ENCODE measurements at places on chromosomes 11 and 22. TPM values are rescaled to one million over a fixed set of nuclear protein-coding genes. Genes with fewer than 3 reads are reported as not detected.

DNA sequence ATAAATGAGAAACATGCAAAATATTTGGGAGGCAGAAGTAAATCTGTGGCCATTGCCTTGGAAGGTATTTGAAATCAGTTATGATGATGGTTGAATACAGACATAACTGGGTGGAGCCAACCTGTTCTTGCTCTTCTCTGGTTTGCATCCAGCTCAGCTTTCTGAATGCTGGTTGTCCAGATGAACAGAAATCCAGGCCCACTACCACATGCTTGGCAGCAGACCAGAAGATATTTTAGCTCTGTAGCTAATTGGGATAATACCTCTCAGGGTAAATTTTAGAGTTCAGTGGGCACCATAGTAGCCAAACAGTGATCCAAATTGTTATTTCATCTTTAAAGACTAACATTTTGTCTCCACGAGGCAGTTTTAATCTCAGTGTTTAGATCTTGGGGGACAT is 308.3 kb downstream of the RAB38 start:
- H3K36me3 ChIP-seq = no peaks in the 10 kb centered on the region
- DNase-seq = no peak
- H3K27ac ChIP-seq = no peak overlapping the region
- H3K27me3 ChIP-seq = no peaks in the 10 kb centered on the region
- H3K4me3 ChIP-seq = no peak overlapping the region

DNA sequence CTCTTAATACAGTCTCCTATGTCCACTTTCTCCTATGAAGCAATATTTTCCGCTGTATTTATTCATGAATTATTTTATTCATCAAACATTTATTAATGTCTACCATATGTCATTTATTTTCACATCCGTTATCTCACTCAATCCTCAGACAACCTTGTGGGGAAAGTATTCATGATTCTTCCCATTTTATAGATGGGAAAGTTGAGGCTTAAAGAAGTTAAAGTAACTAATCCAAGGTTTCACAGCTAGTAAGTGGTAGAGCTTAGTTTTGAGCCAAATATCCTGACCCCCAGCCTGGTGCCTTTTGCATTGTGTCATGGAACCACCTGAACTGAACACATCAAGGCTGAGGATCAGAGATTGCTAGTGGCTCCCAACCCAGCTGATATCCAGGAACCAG is 66.6 kb downstream of the ISX start:
- no peaks in the 10 kb centered on the region for H3K27me3 ChIP-seq
- no peak overlapping the region for H3K4me3 ChIP-seq
- DNase-seq = no peak

- peaks cover 29% of the 10 kb centered on the region for H3K36me3 ChIP-seq
- H3K27me3 ChIP-seq = no peaks in the 10 kb centered on the region
- H3K27ac ChIP-seq = peak overlapping the region; percentile 49
- peaks cover 9% of the 10 kb centered on the region for H3K4me1 ChIP-seq
Observed at GRCh38 chr22:19085233-19085718, 36.9 kb downstream of the DGCR2 start.

The OOSP4A gene
- not detected for total RNA-seq

Data from muscle of leg (tissue), 16 donors.